ENCODE measurements at places on chromosomes 2 and 18.

DNA sequence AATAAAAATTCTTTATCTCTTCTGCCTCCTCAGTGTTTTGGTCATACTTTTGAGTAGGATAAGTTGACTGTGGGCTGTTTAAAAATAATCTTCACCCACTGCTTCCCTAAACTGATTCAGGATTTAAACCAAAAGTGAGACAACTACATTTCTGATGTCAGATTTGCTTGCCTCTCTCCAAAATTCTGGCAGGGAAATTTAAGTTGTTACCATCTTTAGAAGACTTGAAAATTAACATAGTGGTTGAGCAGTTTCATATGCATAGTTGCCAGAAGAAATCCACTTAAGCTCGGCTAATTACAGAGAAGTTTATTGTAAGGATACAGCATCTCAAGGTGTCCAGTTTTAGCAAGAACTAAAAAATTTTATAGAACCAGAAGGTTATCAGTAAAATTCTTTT, 57.0 kb downstream of the MAIP1 start:
- no peak for DNase-seq

DNA sequence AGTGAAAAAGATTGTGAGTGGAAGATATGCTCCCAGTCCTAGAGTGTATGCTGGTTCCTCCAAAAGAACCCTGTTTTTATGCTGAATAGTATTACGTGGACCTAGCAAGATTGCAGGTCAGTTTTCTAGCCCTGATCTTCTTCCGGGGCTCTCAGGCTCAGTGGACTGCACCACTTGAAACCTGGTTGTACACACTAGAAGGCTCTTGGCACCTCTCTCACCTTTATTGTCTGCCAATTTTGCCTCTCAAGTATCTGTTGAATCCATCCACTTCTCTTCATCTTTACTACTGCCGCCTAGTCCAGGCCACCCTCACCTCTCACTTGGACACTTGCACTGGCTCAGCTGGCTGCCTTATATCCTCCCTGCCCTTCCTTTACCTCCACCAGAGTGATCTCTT, 16.8 kb downstream of the TTC39C start:
- no peak for DNase-seq

GRCh38 chr2:124261456-124261855, 236.4 kb downstream of the CNTNAP5 start:
- no peak for DNase-seq

GRCh38 chr2:31997653-31998052, 13.2 kb downstream of the MEMO1 start:
- no peak for DNase-seq

GRCh38 chr2:74201596-74201995, 3.2 kb downstream of the MTHFD2 start:
- no peak for DNase-seq

DNA sequence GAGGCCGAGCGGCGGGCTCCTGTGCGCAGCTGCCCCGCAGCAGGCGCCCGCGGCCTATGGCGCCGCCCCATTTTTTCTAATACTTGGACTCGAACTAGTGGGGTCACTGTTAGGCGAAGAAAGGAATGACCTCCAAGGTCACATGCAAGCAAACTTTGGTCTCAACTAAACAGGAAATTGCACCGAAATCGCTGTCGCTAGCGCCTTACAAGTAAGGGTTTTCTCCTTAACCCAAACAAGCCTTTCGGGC, 339 bp downstream of the ACAA2 start:
- DNase-seq: peak; percentile 67

DNA sequence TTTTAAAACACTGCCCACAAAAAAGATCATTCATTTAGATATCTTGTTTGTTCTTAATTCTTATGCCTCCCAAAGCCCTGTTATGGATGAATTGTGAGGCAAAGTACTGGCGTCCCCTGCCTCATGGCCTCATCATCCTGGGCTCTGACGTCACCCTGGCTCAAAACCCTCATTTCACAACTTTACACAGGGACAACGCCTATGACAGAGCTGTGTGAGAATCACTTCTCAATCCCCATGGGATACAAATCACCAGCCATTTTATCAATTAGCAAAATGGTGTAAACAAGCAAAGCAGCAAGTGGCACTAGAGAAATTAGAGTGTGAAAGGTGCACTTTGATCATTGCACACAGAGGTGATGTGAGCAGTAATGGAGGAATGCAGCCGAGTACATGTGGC, 16.6 kb downstream of the FHOD3 start:
- DNase-seq: no peak

DNA sequence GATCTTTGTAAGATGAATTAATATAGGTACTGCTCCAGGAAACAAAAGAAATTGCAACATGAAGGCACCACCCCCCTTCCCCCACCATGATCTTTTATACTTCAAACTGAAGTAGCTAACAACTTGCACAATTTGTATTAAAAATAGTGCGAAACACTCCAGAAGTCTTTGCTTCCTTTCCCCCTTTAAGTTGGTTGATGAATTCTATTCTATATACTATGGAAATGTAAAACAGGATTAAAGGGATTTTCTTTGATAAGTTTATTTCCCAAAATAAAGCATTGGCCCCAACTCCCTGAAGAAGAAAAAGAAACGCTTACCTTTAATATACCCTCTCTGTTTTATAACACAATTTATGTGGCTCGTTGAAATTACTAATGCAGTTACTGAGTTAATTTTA, 227.1 kb downstream of the ARHGAP15 start:
- no peak for DNase-seq

GRCh38 chr2:43737097-43737854, 36.6 kb upstream of the DYNC2LI1 start:
- DNase-seq: no peak

DNA sequence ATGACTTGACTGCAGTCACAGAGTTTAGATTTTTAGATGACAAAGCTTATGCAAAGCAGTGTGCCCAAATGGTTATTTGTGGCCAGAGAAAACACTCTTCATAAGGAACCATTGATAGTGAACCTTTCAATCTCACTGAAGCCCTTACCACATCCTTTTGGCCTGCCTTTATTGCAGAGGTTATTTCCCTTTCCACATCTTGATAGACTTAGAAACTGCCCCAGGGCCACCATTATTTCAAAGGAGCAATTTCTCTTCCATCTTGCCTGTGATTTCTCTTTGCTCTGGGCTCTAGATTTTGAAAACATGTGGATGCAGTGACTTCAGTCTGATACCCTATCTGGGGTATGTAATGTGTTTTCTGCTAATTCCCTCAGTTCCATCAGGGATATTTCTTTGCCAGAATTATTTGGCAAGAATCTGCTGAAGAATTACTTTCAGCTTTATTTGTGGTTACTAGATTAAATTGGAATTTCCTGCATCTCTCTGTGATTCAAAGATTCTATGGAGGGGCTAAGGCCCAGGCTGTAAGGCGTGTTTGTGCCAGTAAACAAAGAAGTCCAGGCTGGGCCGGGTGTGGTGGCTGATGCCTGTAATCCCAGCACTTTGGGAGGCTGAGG, 51.0 kb downstream of the MOGAT1 start:
- no peak for DNase-seq

GRCh38 chr2:232603283-232603682, 30.1 kb upstream of the EFHD1 start:
- DNase-seq: no peak

DNA sequence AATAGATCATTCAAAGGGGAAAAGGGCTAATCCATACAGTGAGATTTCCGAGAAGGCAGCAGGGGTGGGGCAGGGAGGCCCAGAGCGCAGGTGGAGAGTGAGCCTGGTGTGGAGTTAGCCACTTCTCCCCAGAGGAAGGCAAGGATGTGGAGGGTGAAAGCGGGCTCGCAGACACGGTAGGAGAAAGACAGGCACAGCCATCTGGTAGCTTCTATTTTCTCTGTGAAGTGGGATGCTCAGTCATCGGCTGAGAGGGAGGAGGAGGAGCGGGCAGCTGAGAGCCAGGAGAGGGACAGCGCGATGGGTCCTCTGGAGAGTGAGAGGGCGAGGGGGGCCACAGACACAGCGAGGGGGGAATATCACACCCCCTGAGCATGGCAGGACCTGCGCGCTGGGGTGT, 153.3 kb upstream of the NDUFV2 start:
- no peak for DNase-seq

GRCh38 chr2:11796190-11797171, 50.0 kb downstream of the LPIN1 start:
- no peak for DNase-seq

DNA sequence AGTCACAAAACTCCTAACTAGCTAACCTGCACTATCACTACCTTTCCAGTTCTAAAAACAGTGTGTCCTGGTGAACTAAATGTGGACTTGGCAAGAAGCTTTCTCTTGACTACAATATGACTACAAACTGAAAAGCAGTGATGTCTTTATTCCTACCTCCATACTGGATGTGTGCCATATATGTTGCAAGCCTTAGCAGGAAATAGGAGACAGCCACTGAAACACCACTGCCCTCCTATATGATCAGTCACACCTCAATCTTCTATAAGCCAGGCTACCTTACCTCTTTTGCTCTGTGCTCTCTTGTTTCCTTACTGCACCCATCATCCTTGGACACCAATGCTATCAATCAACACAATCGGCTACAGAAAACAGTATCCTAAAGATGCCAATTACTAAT, 34.1 kb downstream of the SS18 start:
- no peak for DNase-seq

DNA sequence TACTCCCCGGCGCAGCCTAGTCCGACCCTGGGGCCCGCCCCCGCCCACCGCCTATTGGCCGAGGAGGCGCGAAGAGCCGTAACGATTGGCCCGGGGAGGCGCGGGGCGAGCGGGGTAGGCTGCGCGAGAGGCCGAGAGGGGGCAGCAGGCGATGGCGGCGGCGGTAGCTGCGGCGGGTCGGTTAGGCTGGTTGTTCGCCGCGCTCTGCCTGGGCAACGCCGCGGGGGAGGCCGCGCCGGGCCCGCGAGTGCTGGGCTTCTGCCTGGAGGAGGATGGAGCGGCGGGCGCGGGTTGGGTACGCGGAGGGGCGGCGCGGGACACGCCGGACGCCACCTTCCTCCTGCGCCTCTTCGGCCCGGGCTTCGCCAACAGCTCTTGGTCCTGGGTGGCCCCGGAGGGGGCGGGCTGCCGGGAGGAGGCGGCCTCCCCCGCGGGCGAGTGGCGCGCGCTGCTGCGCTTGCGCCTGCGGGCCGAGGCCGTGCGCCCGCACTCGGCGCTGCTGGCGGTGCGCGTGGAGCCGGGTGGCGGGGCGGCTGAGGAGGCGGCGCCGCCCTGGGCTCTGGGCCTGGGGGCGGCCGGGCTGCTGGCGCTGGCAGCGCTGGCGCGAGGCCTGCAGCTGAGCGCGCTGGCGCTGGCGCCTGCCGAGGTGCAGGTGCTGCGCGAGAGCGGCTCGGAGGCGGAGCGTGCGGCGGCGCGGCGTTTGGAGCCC, at the start of gene CNNM3:
Gene CNNM3 (plus strand): TSS at position 142 of the 709 bp plus-strand sequence. CDS start 10 bp downstream, at position 152.
- DNase-seq: peak; percentile 100

- no peak for DNase-seq
Measured at GRCh38 chr2:8522687-8523086, 159.2 kb upstream of the ID2 start.

DNA sequence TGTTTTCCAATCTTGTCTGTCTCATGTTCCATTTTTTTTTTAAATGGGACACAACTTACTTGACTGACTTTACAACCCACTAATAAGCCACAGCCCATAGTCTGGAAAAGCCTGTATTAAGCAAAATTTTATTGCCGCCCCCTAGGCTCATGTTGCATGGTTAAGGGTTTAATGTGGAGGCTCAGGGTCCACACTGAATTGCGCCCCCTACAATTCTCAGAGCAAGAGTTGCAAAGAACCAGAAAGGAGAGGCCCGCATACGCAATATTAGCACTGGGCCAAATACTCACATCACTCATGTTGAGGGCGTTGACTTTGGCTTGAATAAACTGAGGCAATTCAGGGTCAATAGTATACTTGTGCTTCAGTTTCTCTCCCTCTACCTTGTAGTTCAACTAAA, 65.5 kb downstream of the NEB start:
- DNase-seq: peak; percentile 27

Data from H7 (cell line).